Activated CD4-positive, alpha-beta T cell treated with anti-CD3 and anti-CD28 coated beads, Interleukin-2, amount 50 U/mL, for 24 hours (primary cell): ENCODE measurements at places on chromosomes 3 and 15.

- DNase-seq = no peak
Observed at GRCh38 chr15:69816522-69816921, 281.2 kb downstream of the TLE3 start.

DNA sequence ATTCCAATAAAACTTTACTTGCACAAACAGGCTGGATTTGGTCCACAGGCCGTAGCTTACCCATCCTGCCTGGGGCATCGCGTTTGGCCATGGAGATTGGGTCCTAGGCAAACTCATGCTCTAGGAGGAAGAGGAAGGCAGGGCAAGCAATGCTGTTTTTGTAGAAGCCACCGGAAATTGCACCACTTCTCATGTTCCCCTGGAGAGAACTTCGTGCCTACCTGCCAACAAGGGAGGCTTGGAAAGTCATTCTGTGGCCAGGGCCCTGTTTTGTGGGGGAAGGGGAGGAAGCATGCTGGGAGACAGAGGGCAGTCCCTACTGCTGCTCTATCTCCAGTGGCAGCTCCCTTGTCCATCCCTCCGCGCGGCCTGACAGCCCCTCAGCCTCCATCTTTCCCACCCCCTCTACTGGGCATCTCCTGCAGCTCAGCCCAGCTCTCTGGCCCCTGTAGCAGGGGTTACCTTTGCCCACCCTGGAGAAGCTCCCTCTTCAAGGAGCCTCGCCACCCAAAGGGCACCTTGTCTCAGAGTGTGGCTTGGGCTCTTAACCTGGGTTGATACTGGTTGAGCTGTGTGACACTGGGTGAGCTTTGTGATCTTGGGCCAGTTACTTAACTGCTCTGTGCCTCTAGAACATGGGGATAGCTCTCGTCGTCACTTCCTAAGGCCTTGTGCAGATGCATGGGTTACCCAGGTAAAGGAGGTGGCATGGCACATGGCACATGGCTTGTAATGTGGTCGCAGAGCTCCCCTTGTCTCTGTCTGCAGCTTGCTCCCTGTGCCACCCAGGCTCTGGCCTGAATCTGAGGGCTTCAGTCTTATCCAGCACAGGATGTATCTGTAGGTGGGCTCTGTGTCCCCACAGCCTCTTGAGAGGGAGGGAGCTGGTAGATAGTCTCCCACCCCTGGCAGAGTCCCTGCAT, 6.1 kb downstream of the ABTB1 start:
- DNase-seq = no peak

DNA sequence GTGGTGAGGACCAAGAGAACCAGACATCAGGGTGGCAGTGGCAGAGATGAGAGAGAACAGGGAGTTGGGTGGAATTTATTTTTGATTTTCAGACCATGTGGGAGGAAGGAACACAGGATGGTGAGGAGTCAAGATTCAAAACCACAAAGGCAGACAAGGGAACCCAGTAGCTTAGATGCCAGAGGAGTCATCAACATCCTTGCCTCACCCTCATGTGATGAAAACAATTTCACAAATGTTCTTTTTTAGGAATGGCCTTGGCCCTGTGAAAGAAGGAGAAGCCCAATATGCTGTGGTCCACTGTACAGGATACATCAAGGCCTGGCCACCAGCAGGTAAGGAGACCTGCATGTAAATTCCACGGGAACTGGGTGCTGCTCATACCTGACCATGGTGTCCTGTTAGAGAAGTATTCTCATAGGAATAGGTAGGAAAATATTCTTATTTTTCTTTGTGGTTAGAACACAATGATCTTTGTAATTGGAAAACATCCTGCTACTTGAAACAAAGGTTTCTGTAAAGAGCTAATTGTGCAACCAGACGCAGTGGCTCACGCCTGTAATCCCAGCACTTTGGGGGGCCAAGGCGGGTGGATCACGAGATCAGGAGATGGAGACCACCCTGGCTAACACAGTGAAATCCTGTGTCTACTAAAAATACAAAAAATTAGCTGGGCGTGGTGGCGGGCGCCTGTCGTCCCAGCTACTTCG, 110.0 kb downstream of the ARNT2 start:
- DNase-seq = no peak

- no peak for DNase-seq
Observed at GRCh38 chr15:92393980-92394308, 263 bp downstream of the ST8SIA2 start.

- no peak for DNase-seq
Observed at GRCh38 chr3:132550579-132551305, 46.3 kb upstream of the ACKR4 start.

DNA sequence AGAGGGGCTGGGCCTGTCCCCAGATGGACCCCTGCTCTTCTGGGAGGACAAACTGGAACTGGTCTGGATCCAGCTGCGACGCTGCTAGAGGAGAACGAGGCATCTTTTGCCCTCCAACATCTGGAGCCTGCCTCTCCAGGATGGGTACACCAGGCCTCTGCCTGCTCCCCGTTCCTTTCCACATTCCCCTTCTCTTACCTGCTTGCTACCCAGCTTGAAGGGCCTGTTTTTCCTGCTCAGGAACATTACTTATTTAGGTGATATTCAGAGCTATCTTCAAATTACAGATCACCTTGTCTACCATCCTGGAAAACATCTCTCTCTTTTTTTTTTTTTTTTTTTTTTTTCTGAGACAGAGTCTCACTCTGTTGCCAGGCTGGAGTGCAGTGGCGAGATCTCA, 64.0 kb downstream of the CHRD start:
- no peak for DNase-seq

GRCh38 chr3:152315623-152316022, 46.9 kb downstream of the MBNL1 start:
- DNase-seq = no peak

DNA sequence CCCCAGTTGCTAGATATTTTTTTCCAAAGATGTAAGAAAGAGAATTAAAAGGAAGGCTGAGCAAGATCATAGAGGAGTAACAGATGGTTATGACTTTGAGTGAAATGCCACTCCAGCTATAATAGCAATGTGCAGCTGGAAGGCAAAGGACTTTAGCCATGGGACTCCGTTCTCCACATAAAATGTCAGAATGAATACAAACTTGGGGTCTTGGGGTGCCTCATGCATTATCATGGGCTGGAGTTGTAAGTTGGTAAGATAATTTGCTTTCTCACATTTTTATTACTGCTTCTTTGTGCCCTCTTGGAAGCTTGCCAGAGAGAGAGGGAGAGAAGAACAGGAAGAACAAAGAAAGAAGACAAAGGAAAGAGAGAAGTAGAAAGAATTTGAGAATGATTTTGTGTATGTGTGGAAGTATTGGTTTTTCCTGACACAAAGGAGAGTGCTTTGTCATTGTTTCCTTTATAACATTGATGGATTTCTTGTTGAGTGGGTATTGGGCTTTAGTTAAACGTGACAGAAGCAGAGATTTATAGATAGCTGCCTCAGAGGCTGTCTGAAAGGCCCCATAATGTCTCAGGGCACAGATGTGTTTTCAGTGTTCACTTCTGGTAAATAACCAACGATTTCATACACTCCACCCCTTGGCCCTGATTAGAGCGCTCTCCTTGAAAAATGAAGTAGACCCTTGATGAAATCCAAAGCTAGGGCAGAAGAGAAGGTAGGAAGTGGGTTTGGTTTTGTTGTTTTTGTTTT, 715.3 kb downstream of the NR2F2 start:
- DNase-seq = no peak

DNA sequence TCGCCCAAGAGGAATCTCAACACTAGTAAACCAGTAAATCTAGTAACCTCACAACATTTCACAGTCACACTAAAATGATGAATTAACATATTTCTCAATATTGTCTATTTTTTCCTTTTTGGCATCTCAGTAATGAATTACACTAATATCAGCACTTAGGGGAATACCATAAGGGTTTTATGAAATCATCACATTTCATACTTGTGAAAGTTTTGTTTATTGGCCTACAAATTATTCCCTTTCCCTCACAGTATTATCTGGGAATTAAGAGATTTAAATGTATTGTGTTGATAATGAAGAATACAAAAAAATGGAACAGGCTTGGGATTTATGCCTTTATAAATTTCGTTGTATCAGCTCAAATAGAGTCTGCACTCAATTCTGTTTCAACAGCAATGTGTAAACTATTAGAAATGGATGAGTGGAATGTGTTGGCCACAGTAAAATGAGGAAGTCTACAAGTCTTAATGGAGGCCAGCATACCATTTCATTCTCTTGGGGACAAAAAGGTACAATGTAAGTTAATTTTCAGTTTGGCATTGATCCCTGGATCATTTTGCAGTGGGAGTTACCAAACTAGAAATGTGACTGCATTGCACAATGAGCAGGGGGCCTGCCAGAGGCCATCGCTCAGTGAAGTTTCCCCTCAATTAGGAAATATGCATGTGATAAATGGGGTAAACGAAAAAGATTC, 195.4 kb downstream of the FMN1 start:
- DNase-seq = no peak

DNA sequence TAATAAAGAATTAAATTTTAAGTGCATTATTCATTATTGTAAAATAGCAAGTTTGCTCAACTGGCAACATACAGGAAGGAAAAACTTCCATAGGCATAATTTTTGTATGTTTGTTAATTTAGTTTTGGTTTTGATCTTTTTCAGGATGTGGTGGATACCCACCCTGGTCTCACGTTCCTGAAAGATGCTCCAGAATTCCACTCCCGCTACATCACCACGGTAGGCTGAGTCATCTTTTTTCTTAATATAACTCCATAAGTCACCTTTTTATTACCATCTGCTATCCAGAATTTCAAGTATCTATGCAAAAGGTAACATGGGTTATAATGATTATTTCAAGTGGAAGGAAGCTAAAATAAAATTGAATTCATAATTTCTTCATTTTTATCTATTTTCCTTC, 104.8 kb downstream of the PPP2R3A start:
- DNase-seq = no peak

DNA sequence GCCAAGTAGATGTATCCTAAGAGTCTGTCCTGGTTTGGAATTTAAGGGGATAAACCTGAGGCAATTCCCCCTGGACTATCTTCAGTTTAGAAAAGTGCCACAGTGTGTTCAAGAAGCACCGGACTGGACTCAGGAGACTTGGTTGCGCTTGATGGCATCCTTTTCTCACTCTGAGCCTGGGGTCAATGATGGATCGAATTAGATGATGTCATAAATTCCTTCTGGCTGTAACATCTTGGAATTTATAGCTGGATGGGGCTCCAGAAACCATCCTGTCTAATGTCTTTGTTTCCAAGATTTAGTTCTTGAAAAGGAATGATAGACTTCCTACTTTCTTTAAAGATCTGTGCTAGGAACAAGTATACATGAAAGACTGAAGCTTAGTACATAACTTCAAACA, 280.6 kb downstream of the LPP start:
- no peak for DNase-seq

DNA sequence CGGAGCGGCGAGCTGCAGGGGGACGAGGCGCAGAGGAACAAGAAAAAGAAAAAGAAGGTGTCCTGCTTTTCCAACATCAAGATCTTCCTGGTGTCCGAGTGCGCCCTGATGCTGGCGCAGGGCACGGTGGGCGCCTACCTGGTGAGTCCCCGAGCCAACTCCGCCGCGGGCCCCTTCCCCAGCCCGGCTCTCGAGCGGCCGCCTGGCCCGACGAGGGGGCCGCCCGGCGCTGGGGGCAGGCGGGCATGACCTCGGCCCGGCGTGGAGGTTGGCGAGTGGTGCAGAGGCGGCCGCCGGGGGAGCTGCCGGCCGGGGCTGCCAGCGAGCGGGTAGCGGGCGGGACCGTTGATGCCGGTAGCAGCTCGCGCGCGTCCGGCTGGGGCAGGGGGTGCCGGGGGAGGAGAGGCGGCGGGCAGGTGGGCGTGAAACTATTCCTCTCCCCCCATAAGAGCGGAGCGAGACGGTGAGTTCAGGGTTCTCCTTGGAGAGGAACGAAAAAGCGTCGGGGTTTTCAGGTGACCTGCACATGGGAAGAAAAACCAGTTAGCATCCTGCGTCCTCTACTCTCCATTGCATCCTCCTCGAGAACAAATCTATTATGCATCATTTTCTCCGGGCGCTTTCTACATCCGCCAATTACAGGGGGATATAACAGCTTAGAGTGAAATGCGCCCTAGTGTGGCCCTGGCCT, 585 bp downstream of the SLCO3A1 start:
- no peak for DNase-seq

- no peak for DNase-seq
Observed at GRCh38 chr3:15940641-15941040, 142.9 kb upstream of the ANKRD28 start.

- no peak for DNase-seq
Observed at GRCh38 chr3:181030948-181031347, 41.4 kb upstream of the DNAJC19 start.

- no peak for DNase-seq
Observed at GRCh38 chr15:34802371-34802770, 7.0 kb upstream of the ACTC1 start.
